SK-MEL-5 (cell line): ENCODE measurements at places on chromosomes 6 and 20.

DNA sequence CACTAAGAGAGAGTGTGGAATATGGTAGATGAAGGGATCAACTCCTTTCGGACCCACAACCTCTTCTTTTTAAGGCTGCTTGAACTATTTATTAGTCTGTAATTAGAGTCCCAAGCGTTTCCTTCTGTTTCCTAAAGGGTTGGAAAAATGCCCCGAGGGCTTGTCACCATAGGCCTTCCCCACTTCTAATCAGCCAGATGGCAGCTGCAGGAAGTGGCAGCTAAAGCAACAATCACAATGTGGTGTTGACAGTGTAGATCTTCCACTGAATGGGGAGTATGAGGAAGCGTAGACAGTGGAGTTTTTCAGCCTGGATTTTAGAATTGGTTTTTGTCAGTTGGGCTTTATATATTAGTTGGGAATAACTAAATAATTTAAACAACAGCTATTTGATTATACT, 40.6 kb downstream of the SLC35D3 start:
- DNase-seq: no peak

GRCh38 chr20:11810311-11811083, 107.2 kb upstream of the BTBD3 start:
- DNase-seq: no peak

DNA sequence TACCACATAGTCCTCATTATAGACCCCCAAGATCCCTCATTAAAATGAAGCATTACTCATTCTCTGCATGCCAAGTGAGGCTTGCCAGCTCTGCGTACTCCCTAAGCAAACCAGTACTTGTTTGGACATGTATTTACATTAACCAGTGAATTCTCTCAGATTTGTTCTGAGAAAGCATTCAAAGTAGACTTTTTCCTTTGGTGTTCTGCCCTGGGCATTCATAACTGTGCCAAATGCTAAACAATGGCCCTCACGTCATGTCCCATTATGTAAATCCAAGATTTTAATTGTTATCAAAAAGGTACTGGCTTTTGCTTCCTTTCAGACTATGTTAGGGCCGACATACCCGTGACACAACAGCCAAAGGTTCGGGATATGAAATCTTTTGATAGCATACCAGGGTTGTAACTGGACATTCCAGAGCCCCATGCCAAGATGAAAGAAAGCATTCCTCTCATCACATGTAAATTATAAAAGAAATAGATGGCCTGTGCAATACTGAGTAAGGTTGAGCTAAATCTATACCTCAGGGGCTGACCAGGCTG, 164.2 kb downstream of the ADAT2 start:
- DNase-seq: no peak

DNA sequence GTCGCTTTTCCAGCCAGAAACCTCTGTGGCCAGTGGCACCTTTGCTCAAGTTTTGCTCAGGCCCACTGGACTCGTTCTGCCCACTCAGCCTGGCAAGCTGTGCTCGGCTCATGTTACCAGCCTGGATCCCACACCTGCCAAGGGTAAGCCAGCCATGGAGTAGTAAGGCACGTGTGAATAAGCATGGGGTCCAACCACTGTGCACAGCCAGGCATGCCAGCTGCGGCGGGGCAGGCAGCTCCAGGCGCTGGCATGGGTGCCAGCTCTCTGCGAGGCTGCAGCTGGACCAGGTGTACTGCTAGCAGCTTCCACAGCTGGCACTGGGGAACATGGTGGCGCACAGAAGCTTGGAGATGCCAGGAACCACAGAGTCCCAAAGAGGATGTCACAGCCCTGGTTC, 32.1 kb upstream of the PDYN start:
- DNase-seq: no peak

DNA sequence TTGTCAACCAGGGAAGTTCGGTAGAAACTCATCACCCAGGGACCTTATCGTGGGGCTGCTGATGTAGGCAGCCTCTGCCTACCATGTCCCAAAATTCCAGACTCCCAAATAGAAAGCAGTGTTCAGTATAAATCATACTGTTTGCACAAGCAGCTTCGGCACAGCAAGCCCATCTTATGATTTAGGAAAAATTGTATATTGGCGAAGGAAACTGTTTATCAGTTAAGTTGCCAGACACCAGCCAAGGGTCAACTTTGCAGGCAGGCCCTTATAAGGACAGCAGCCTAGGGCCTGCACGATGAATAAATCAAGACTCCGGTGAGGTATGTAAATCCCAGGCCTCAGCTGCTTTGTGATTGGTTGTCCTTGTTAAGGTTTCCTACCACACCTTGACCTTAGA, 36.8 kb downstream of the GFOD1 start:
- no peak for DNase-seq

DNA sequence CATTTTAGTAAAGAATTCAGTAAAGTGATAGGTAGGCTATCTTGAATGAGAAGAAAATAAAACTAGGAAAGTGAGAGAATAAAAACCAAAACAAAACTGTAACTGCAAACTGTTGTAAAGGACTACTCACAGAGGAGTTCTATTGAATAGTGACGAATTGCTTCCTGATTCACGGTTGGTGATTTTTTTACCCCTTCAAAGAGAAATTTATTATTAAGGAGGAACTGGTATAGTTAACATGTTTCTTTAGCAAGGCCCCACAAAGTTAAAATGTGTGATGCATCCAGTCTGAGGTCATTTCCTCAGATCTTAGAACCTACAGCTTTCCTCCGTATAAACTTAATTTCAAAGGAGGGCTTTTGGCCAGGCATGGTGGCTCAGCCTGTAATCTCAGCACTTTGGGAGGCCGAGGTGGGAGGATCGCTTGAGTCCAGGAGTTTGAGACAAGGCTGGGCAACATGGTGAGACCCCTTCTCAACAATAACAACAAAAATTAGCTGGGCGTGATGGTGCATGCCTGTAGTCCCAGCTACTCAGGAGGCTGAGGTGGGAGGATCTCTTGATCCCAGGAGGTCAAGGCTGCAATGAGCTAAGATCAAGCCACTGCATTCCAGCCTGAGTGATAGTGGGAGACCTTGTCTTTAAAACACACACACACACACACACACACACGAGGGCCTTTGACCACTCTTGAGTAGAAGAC, 8.3 kb downstream of the PRDM1 start:
- no peak for DNase-seq

- no peak for DNase-seq
These were observed 179.6 kb downstream of the LMBRD1 start for GRCh38 chr6:69617163-69617562.

GRCh38 chr6:41177695-41178094, 14.8 kb upstream of the TREM2 start:
- DNase-seq: no peak

GRCh38 chr6:75484535-75484934, 9.1 kb downstream of the FILIP1 start:
- no peak for DNase-seq

DNA sequence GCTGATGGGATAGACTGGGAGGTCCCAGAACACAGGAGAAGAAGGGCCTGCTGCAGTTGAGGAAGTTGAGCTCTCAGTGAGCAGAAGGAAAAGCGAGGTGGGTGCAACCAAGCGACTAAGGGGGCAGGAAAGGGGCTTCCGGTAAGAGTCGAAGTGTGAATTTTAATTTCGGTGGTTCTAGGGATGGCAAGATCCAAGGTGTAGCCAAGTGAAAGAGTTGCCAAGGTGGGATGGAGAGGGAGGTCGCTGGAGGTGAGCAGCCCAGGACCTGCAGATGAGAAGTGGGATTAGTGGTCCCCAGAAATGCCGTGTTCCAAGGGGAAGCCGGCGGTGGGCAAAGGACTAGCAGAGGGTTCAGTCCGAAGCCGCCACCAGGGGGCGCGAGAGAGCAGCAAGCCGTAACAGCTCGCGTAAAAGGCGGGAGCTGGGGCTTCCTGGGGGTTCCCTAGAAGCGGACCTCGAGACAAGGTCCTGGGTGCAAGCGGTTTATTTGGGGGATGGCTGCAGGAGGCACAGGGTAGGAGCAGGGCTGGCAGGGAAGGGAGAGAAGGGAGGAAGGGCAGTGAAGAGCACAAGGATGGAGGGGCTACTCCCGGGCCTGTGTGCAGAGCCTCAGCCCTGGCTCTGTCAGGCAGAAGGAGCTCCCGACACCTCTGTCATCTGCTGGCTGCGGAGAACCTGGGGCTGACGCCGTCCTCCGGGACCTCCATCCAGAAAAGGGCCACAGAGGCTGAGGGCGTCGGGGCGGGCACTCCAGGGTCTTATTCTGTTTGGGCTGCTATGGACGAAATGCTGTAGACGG, 103.6 kb downstream of the PAX1 start:
- DNase-seq: peak; percentile 50

DNA sequence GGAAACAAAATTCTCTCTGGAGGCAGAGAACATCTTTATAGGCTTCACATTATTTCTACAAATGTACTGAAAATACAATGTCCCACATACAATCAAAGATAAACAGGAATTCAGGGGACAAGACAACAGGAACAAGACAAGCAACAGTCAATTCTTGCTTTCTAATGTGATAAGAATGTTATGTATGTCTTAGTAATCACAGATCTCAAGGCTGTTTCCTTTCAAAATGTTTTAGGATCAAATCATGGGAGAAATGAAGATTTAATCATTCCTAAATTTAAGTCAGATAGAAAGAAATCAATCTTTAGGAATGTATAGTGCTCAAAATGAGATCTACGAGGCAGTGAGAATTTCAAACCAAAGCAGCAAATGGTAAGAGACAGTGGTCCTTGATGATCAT, 32.1 kb downstream of the NEDD9 start:
- DNase-seq: no peak

DNA sequence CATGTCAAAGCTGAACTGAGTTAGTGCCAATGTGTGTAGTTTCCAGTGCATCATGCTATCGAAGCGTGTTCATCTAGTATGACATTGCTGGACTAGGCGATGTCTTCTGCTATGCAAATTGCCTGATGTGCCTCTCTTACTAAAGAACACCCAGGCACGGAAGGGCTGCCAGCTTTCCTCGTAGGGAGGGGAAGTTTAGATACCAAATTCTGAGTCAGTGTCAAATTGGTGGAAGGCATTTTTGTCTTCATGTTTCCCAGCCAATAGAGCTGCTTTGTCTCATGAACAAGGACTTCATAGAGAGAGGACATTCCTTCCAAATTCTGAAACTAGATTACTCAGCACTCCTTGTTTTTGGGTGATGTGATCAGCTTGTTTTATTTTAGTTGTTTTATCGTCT, 320.1 kb downstream of the BTBD3 start:
- DNase-seq: peak; percentile 69

DNA sequence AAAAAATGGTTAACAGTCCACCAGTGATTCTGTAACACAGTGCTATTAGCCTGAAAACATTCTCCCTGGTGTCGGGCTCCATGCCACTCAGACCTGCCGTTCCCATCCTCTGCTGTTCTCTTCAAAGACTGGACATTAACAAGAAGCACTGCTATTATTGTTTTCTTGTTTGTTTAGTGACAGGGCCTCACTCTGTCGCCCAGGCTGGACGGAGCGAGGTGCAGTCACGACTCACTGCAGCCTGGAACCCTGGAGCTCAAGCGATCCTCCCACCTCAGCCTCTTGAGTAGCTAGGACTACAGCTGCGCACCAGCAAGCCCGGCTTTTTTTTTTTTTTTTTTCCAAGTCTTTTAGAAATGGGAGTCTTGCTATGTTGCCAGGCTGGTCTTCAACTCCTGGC, 9.6 kb downstream of the RMND1 start:
- DNase-seq: no peak

DNA sequence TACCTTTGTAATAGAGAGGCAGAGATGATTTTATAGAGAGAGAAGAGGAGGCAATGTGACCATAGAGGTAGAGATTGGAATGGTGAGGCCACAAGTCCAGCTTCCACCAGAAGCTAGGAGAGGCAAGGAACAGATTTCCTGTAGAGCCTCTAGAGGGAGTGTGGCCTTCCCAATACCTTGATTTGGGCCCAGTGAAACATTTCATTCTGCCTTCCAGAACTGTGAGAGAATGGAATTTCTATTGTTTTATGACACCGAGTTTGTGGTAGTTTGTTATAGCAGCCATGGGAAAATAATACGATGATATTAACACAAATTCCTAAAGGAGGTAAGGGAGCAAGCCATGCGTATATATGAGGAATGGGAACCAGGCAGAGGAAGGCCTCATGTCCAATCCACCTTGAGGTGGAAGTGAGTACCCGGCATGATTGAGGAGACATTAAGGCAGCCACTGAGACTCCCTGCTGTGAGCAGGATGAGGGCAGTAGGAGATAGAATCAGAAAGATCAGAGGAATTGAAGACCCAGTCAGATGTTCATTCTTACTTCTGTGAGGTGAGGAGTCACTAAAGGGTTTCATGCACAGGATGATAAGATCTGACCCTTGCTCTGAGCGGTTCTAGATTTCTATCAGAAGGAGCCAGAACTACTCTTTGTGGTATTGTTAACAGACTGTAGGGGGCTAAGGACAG, 636.3 kb upstream of the IMPG1 start:
- DNase-seq: no peak

GRCh38 chr20:21936720-21937380, 231.4 kb downstream of the PAX1 start:
- no peak for DNase-seq

- DNase-seq: no peak
These were observed 19.0 kb downstream of the HS3ST5 start for GRCh38 chr6:114323784-114324183.

- no peak for DNase-seq
These were observed 13.7 kb upstream of the ZNF318 start for GRCh38 chr6:43383021-43383667.

- DNase-seq: no peak
These were observed 915.0 kb downstream of the KIF16B start for GRCh38 chr20:15658295-15658694.
